ENCODE measurements at places on chromosomes 12 and 14. TPM values are rescaled to one million over a fixed set of nuclear protein-coding genes. Genes with fewer than 3 reads are reported as not detected.

DNA sequence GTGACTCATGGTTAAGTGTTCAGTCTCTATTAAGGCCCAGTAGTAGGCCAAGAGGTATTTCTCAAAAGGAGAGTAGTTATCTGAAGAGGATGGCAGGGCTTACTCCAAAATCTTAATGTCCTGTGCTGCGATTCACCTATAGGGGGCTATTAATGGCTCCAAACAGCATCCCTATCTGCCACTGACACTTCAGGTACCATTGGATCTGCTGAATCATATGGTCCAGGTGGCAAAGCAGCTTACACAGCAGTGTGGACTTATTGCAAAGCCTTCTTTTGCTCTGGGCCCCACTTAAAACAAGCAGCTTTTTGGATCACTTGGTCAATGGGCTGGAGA, 60.8 kb upstream of the ATP2B1 start:
- H3K36me3 ChIP-seq, result no peaks in the 10 kb centered on the region
- no peaks in the 10 kb centered on the region for H3K4me1 ChIP-seq
- no peak overlapping the region for H3K4me3 ChIP-seq
- H3K27ac ChIP-seq, result peak overlapping the region; percentile 83

GRCh38 chr12:82645414-82645813, 41.3 kb upstream of the TMTC2 start:
- H3K4me3 ChIP-seq, result no peak overlapping the region
- no peaks in the 10 kb centered on the region for H3K4me1 ChIP-seq
- no peaks in the 10 kb centered on the region for H3K36me3 ChIP-seq
- no peak for DNase-seq

GRCh38 chr12:40646456-40646855, 45.8 kb upstream of the CNTN1 start:
- H3K4me1 ChIP-seq, result no peaks in the 10 kb centered on the region
- H3K27ac ChIP-seq, result no peak overlapping the region
- no peaks in the 10 kb centered on the region for H3K27me3 ChIP-seq
- H3K36me3 ChIP-seq, result no peaks in the 10 kb centered on the region
- no peak overlapping the region for H3K4me3 ChIP-seq

GRCh38 chr12:99498756-99499155, 148.8 kb upstream of the GARIN6 start:
- no peak overlapping the region for H3K4me3 ChIP-seq
- no peaks in the 10 kb centered on the region for H3K4me1 ChIP-seq
- H3K36me3 ChIP-seq, result no peaks in the 10 kb centered on the region
- no peak for DNase-seq
- H3K27me3 ChIP-seq, result no peaks in the 10 kb centered on the region

DNA sequence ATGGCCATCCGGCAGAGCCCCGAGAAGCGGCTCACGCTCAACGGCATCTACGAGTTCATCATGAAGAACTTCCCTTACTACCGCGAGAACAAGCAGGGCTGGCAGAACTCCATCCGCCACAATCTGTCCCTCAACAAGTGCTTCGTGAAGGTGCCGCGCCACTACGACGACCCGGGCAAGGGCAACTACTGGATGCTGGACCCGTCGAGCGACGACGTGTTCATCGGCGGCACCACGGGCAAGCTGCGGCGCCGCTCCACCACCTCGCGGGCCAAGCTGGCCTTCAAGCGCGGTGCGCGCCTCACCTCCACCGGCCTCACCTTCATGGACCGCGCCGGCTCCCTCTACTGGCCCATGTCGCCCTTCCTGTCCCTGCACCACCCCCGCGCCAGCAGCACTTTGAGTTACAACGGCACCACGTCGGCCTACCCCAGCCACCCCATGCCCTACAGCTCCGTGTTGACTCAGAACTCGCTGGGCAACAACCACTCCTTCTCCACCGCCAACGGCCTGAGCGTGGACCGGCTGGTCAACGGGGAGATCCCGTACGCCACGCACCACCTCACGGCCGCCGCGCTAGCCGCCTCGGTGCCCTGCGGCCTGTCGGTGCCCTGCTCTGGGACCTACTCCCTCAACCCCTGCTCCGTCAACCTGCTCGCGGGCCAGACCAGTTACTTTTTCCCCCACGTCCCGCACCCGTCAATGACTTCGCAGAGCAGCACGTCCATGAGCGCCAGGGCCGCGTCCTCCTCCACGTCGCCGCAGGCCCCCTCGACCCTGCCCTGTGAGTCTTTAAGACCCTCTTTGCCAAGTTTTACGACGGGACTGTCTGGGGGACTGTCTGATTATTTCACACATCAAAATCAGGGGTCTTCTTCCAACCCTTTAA, 1.5 kb downstream of the FOXG1 start:
- peaks cover 12% of the 10 kb centered on the region for H3K4me1 ChIP-seq
- H3K4me3 ChIP-seq, result no peak overlapping the region
- H3K27me3 ChIP-seq, result peaks cover 92% of the 10 kb centered on the region
- peak; percentile 49 for DNase-seq
- H3K36me3 ChIP-seq, result no peaks in the 10 kb centered on the region

GRCh38 chr12:58765653-58766512, 154.4 kb downstream of the LRIG3 start:
- DNase-seq, result peak; percentile 70
- no peak overlapping the region for H3K4me3 ChIP-seq
- H3K27ac ChIP-seq, result peak overlapping the region; percentile 90

Gene TMPRSS12
- not detected for total RNA-seq

Gene STXBP6
- total RNA-seq, result 48.8 TPM

Gene FGF23
- total RNA-seq, result 2.6 TPM

Gene PTCSC3
- total RNA-seq, result not detected

Gene TAS2R13
- 3.2 TPM for total RNA-seq
